Lower lobe of right lung (tissue), 2 donors: ENCODE measurements at places on chromosomes 2 and 18. TPM values are rescaled to one million over a fixed set of nuclear protein-coding genes. Genes with fewer than 3 reads are reported as not detected.

NPHP1 gene
- total RNA-seq: 6.8 TPM

RGPD4 gene
- total RNA-seq: not detected

TMEM247 gene
- total RNA-seq: not detected

C2orf81 gene
- total RNA-seq: 10.0 TPM

CD207 gene
- total RNA-seq: 3.0 TPM

FBXO41 gene
- 2.9 TPM for total RNA-seq

LBH gene
- 137 TPM for total RNA-seq

OSR1 gene
- total RNA-seq: 15.5 TPM

PMAIP1 gene
- 1.6 TPM for total RNA-seq

GKN2 gene
- total RNA-seq: 53.3 TPM

TEX44 gene
- total RNA-seq: not detected

NT5DC4 gene
- total RNA-seq: 0.53 TPM

AGBL5 gene
- 18.9 TPM for total RNA-seq

ASXL3 gene
- 1.4 TPM for total RNA-seq

SERPINB12 gene
- not detected for total RNA-seq

FOXD4L1 gene
- total RNA-seq: 0.62 TPM

THSD7B gene
- total RNA-seq: 0.38 TPM

EGR4 gene
- total RNA-seq: not detected

ERBB4 gene
- total RNA-seq: 25.3 TPM

SCN2A gene
- 0.35 TPM for total RNA-seq

REG3G gene
- total RNA-seq: not detected

ERFE gene
- not detected for total RNA-seq
